ENCODE measurements at places on chromosomes 7 and 10.

GRCh38 chr10:17233286-17233991 is 5.4 kb downstream of the VIM start:
- DNase-seq: no peak

- DNase-seq: no peak
These were observed 51.4 kb downstream of the COL13A1 start for GRCh38 chr10:69853064-69853463.

DNA sequence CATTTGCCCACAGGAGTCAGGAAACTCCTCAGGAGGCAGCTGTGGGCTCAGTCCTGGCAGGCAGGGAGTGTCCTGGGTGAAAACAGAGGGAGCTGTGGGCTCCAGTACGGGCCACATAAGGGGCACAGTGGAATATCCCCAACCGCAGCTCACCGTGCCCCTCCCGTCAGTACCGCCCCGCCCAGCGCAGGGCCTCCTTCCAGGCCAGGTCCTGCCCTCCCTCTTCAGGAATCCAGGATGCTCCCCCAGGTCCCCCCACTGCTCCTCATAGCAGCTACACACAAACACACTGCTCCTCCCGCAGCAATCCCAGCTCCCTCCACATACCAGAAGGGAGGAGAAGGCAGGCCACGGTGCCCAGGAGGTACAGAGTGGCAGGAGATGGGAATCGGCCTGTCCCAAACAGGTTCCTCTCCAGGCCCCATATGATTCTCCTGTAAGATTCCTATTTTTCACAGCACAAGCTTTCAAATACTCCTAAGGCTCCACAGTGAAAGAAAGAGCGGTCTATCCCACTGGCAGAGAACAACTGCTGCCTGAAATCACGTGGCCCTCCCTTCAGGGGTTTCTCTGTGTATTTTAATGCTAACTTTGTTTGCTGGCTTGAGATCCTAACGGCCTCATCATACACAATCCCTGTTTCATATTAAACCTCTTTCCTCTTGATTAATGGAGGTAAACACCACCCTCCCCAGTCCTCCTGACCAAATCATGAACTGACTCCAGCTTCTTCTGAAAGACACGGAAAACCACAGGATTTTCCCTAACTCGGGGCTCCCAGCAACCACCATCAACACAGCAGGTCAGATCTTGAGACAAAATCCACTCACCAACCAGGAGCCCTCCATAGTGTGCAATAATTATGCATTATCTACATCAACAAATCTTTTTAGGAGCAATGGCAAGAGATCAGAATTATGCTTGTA is 178.7 kb downstream of the TNS3 start:
- no peak for DNase-seq

- no peak for DNase-seq
These were observed 68.8 kb downstream of the SPAG6 start for GRCh38 chr10:22414146-22414545.

GRCh38 chr7:40468891-40469864 is 334.4 kb downstream of the SUGCT start:
- peak; percentile 93 for DNase-seq

- no peak for DNase-seq
These were observed 18.2 kb downstream of the GPR146 start for GRCh38 chr7:1062296-1063294.

DNA sequence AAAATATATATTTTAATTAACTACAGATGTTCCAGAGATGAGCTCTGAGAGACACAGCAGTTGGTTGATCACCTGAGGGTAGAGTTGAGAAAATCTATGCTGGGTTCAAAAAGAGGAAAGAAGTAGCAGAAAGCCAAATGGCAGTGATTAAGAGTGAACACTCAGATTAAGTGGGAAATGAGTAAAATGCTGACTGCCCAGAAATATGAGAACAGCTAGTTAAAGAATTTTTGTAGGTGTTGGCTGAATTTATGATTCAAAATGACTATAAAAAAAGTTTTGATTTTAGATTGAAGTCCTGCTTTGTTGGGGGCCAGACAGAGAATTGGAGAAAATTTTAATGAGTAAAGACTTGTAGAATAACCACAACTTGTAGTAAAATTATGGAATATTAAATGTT is 9.8 kb downstream of the TCTN3 start:
- no peak for DNase-seq

DNA sequence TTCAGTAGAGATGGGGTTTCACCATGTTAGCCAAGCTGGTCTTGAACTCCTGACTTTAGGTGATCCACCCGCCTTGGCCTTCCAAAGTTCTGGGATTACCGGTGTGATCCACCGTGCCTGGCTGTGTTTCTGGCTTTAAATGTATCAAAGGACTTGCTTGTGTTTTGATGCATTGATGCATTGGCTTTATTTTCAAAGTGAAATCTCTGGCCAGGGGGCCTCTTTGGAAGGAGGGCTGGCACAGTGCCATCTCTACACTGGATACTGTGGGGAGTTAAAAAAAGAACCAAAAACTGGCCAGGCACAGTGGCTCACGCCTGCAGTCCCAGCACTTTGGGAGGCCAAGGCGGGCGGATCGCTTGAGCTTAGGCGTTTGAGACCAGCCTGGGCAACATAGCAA is 16.0 kb downstream of the MNX1 start:
- DNase-seq: no peak

GRCh38 chr10:4532011-4532410 is 294.0 kb upstream of the AKR1E2 start:
- DNase-seq: no peak

- no peak for DNase-seq
These were observed 63.3 kb downstream of the MRC1 start for GRCh38 chr10:17872191-17873091.

DNA sequence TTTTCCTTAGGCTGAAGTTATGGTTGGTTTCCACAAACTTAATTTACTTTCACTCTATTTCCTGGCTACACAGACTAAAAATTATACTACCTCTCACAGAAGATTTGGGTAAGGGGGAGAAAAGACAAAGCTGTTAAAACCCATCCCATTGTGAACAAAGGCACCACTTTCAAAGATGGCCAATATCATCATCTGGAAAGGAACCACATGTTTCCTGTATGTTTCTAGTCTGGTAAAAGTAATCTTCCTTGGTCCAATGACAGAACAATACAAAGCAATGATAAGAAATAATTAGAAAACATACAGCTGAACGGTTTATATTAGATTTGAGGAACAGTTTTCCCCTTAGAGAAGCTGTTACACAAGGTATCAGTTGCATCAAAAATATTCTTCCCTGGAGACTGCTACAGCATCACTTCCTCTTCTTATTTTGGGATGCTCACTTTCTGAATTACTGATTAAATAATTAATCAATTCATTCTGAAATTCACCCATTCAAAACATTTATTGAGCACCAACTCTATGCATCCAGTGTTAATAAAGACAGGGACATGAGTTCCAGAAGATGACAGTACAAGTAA is 8.5 kb upstream of the SFR1 start:
- DNase-seq: no peak

GRCh38 chr10:128522551-128523308 is 396.5 kb upstream of the MKI67 start:
- DNase-seq: no peak

GRCh38 chr10:71658467-71658745 is 61.2 kb downstream of the C10orf105 start:
- no peak for DNase-seq

GRCh38 chr10:12357525-12358151 is 8.3 kb downstream of the CAMK1D start:
- no peak for DNase-seq

GRCh38 chr7:101308245-101309085 is 13.1 kb downstream of the IFT22 start:
- no peak for DNase-seq

DNA sequence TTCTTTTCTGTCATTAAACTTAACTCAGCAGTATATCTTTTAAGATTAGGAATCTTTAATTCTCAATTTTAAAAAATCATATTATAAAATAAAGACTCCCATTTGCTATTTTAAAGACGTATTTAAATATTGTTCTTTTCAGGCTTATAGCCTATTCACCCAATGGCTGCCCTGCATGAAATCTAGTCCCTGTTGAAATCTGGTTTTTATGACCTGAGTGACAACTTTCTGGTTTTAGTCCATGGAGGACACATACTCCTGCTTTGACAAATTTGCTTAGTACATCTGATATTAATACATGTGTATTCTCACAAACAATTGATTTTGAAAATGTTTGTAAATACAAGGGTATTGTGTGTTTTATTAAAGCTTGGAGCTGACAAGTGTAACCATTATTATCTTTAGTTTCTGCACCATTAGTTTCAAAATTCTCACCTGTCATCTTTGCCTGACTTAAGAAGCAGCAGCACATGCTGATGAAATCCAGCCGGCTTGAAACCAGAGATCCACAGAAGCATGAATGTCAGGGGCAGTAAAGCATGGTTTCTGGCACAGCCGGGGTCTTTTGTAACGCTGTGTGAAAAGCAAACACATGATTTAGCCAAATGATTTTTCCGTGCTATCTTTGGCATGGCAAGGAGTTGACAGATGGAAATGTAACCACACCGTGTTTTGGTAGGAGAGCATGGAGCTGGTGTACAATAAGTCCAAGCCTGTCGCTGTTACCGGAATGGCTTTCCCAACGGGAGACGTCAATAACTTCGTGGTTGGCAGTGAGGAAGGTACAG is 262.8 kb downstream of the DYNC1I1 start:
- DNase-seq: no peak

GRCh38 chr7:44650242-44650641 is 43.8 kb downstream of the OGDH start:
- no peak for DNase-seq

- no peak for DNase-seq
These were observed 67.3 kb upstream of the SHH start for GRCh38 chr7:155879592-155879991.

DNA sequence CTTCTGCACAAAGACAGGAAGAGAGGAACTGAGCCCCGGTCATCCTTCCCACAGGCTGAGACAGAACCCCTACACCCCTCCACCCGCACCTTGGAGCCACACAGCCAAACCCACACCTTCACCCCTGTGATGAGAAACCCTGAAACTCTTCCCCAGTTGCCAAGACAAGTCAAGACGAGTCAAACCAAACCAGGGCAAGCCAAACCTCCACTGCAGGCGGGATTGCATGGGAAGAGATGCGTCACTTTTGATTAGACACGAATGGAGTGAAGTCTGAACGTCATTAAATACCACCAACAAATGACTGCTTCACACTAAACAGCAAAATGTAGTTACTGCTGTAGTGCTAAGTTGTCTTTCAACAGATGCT is 73.8 kb downstream of the PRPF18 start:
- DNase-seq: peak; percentile 17

GRCh38 chr10:71396084-71396710 is 523 bp upstream of the CDH23 start:
- DNase-seq: no peak

GRCh38 chr7:6248581-6248980 is 23.8 kb downstream of the CYTH3 start:
- DNase-seq: no peak

DNA sequence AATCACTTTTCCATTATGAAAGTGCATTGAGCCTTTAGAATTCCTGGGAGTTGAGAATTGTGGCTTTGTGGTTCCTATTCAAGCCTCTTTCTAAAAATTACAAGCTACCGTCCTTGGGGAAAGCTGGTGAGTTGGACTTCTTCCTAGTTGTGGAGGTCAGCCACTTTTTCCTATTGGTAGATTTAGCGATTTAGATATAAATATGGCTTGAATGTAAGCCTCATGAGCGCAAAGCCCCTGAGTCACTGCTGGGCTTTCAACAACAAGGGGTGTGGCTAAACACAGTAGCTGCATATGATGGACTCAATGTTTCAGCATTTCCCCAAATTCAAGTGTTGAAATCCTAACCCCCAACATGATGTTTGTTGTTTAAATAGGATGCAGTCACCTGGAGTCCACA is 150.0 kb upstream of the IGFBP3 start:
- no peak for DNase-seq

- DNase-seq: no peak
These were observed 1.8 kb upstream of the IMMP2L start for GRCh38 chr7:111564078-111564477.

DNA sequence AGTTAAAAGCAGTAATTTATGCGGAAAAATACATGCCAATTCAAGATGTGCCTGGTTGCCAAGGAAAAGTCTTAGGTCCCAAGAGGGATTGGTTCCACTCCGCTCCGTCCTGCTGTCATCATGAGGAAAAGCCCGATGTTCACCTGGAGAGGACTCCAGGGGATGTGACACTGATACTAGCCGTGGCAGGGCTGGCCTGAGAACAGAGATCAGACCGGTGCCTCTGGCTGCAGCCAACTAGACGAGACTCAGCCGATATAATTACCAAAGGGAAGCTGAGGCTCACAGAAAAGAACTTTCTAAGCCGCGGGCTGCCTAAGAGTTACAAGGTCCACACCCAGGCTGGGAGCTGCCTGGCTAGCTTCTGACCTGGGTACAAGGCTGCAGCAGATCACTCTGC is 81.3 kb upstream of the UNC5B start:
- DNase-seq: no peak

DNA sequence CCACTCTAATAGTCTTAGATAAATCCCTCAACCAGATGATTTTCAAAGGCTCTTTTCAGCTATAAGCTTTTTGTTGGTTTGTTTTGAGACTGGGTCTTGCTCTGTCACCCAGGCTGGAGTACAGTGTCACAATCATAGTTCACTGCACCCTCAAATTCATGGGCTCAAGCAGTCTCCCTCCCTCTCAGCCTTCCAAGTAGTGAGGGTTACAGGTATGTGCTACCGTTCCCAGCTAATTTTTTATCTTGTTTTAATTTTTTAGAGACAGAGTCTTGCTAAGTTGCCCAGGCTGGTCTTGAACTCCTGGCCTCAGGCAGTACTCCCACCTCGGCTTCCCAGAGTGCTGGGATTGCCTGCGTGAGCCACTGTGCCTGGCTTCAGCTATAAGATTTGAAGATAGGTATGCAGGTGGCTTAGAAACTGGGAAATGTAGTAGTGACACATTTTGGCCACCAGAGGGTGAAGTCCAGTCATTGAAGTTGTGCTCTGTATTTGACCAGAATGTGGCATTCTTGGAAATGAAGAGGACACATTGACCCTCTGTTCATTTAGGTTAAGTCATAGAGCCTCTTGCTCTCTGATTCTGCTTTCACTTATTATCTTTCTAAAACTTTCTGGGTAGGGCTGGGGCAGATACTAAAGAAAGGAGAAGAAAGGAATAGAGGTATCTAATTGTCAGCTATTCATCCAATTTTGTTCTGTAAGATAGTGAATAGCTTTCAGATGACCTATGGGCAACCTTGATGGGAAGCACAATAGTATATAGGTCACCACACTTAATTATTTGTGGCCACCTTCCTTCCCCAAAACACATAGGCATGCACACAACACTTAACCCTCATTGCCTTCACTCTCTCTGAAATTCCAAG is 36.0 kb downstream of the R3HCC1L start:
- DNase-seq: no peak

DNA sequence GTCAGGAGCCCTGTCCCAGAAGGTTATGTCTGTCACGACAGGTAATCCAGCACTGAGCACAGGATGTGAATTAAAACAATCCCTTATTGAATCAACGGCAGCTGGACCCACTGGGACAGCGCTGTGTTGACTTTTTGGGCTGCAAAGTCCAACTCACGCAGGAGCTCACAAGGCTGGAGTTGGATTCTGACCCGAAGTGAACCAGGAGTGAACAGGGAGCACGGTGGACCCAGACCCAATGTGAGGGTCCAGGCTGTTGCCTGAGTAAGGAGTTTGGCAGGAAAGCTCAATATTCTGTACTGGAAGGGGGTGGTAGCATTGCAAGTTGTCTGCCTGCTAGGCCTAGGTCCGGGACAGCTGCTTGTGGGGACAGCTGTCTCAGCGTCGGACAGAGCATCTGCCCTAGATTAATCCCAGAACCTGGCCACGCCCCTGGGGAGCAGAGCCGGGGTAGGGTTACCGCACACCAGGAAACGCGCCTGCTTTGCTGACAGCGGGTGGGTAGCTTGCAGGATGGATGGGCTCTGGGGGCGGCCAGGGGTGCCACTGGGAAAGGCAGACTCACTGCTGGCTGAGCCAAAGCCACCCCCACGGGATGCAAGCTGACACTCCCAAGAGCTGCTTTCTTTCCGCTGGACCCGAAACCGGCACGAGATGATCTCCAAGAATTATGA is 24.0 kb downstream of the COL26A1 start:
- no peak for DNase-seq
